Heart left ventricle (tissue), 16 donors: ENCODE measurements at places on chromosomes 2 and 18.

DNA sequence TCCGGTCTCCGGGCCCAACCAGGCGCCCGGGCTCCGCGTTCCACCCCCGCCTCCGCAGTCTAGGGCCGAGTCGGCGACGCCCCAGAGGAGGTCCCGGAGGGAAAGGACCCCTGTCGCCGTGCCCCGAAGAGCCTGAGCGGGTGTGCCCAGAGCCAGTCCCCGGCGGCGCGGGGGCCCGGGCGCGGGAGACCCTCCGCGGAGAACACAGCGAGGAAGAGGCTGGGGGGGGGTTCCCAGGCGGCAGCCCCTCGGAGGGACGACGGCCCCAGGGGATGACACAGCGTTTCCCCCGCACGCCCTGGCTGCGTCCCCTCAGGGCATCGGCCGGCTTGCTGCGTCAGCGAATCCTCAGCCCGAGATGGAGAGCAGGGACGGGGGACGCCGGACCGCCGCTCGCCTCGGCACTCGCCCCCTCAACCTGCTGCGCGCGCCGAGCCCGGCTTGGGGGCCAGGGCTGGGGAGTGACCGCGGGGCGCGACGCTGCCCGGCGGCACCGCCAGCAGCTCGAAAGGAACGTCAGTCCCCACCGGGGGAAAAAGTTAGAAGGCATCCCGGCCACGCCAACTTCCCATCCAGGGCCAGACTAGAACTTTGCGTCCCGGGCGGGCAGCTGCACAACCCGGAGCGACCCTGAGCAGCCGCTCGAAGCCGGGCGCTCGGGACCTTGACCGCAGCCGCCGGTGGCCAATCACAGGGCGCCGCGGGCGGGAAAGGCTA, 711 bp downstream of the SFXN5 start:
- H3K27ac ChIP-seq, result peak overlapping the region; percentile 93
- peaks cover 10% of the 10 kb centered on the region for H3K4me1 ChIP-seq
- no peaks in the 10 kb centered on the region for H3K36me3 ChIP-seq
- H3K4me3 ChIP-seq, result peak overlapping the region; percentile 79

GRCh38 chr18:78704971-78705461, 274.6 kb upstream of the SALL3 start:
- no peak overlapping the region for H3K27ac ChIP-seq
- H3K36me3 ChIP-seq, result no peaks in the 10 kb centered on the region
- H3K4me3 ChIP-seq, result no peak overlapping the region
- no peaks in the 10 kb centered on the region for H3K4me1 ChIP-seq
- peaks cover 12% of the 10 kb centered on the region for H3K27me3 ChIP-seq
- DNase-seq, result no peak

- H3K27ac ChIP-seq, result no peak overlapping the region
- no peaks in the 10 kb centered on the region for H3K36me3 ChIP-seq
- no peak for DNase-seq
These were observed 113.9 kb downstream of the COPS8 start for GRCh38 chr2:237199577-237199976.

DNA sequence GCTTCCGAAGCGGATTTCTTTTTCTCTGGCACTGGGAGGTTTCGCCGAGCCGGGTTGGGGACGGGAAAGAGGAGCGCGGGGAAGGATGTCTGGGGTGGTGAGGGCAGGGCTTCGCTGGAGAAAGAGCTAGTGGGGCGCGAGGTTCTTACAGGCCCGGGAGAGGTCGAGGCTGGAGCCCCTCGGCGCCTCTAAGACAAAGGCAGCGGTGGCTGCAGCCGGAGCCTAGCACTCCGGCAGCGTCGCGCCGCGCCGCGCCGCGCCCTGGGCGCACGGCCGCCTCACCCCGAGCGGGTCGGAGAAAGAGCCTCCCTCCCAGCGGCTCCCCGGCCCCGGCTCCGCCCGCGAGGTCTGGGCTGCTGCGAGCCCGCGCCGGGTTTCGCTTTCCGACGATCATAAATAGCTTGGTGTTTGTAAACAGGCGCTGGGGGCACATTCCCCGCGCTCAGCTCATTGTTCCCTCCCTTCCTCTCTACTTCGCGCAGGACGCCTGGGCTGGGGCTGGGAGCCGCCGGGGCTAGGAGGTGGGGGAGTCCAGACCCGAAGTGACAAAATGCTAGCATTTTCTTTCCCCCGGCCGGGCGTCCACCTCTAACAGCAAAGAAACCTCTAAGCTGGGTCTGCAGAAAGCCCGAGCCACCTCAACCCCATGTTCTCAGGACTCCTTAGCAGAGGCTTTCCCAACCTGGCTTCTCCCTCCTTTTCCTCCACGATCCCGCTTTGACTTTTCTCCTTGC, 813 bp upstream of the MEIS1 start:
- DNase-seq, result peak; percentile 72
- H3K4me3 ChIP-seq, result peak overlapping the region; percentile 53
- H3K27me3 ChIP-seq, result no peaks in the 10 kb centered on the region
- H3K36me3 ChIP-seq, result no peaks in the 10 kb centered on the region
- H3K27ac ChIP-seq, result peak overlapping the region; percentile 94

- no peaks in the 10 kb centered on the region for H3K36me3 ChIP-seq
- no peak overlapping the region for H3K4me3 ChIP-seq
- no peak for DNase-seq
- H3K4me1 ChIP-seq, result no peaks in the 10 kb centered on the region
- H3K27ac ChIP-seq, result no peak overlapping the region
These were observed 1464.7 kb upstream of the ZEB2 start for GRCh38 chr2:145984580-145984979.

DNA sequence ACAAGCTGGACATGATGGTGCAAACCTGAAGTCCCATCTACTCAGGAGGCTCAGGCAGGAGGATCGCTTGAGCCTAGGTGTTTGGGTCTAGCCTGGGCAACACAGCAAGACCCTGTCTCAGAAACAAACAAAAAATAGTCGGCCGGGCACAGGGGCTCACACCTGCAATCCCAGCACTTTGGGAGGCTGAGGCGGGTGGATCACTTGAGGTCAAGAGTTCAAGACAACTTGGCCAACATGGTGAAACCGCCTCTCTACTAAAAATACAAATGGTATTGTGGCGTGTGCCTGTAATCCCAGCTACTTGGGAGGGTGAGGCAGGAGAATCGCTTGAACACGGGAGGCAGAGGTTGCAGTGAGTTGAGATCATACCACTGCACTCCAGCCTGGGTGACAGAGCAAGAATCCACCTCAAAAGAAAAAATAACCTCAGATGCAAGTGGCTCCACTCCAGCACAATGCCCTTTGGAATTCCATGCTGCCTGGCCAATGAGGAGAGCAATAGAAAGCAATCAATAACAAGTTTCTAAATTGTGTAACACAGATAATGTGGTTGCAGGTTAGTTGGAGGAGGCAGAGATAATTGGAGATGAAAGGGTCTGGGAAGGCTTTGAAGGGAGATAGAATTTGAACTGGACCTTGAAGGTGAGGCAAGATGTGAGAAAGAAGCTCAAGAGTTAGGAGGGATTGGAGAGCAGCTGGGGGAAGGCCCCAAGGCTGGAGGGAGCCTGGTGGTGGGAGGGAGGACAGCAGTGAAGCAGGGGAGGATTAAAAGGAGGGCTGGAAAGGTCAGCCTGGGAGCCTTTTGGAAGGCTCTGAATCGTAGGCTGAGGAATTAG, 6.0 kb downstream of the TTC31 start:
- H3K4me1 ChIP-seq, result peaks cover 5% of the 10 kb centered on the region
- H3K4me3 ChIP-seq, result no peak overlapping the region
- H3K36me3 ChIP-seq, result peaks cover 95% of the 10 kb centered on the region

DNA sequence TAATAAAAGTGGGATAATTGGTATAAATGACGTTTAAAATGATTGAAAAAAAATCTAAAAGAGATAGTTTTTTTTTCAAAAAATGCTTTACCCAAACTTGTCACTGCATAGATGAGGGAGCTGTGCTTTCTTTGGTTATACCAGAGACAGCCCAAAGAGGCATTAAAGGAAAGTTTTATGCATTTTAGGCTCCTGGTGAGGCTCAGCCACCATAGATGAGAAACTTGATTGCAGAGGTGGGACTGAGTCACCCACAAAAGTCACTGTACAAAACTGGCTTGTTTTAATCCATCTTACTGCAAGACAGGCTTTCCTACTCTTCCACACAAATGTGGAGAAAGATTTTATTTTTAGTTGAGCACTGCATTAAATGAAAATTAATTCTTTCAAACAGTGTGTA, 2.4 kb downstream of the SMYD1 start:
- peak overlapping the region; percentile 43 for H3K4me3 ChIP-seq
- H3K27me3 ChIP-seq, result no peaks in the 10 kb centered on the region
- H3K4me1 ChIP-seq, result peaks cover 20% of the 10 kb centered on the region
- H3K36me3 ChIP-seq, result no peaks in the 10 kb centered on the region
- peak overlapping the region; percentile 81 for H3K27ac ChIP-seq
- no peak for DNase-seq

DNA sequence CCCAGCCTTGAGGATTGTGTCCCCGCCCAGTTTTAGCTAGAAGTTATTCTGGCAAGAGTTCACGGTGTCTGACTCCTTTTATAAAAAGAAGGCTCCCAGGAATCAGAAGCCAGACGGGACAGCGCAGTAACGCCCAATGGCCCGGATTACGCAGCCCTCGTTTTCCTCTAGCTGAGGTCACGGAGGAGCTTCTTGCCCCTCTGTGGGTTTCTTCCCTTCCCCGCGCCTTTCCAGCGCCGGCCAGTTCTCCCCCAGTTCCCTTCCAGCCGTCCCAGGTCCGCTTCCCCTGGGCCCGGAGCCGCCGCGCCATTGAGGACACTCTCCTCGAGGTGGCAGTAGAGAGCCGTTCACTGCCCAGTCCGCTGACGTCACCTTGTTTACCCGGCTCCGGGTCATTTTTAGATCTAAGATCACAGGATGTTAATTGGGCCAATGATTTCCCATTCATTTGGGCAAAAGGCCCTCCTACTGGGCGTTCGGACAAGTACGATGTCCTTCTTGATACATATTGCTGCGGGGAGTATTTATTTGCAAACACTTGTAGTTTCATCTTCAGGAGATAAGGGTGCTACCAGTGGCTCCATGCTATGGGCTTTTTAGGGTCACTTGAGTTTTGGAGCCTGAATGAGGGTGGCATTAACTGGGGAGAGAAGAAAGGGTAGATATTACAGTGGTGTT, 81.5 kb upstream of the PPM1B start:
- peak overlapping the region; percentile 45 for H3K4me3 ChIP-seq
- peak; percentile 87 for DNase-seq
- H3K4me1 ChIP-seq, result no peaks in the 10 kb centered on the region
- no peak overlapping the region for H3K27ac ChIP-seq
- H3K36me3 ChIP-seq, result no peaks in the 10 kb centered on the region

DNA sequence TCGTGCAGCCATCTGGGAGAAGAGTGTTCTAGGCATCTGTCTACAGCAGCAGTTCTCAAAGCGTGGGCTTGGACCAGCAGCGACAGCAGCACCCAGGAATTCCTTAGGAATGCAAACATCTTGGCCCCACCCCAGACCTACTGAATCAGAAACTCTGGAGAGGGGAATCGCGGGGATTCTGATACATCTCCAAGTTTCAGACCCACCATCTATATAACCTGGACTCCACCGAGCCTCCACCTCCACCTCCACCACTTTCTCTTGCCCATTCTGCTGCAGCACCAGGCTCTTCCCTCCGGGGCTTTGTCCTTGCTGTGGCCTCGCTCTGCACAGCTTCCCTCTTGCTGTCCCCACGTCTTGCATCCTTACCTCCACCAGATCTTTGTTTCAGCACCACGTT, 256.4 kb downstream of the BCL2 start:
- H3K4me1 ChIP-seq, result no peaks in the 10 kb centered on the region
- H3K27ac ChIP-seq, result no peak overlapping the region
- no peak overlapping the region for H3K4me3 ChIP-seq
- H3K27me3 ChIP-seq, result no peaks in the 10 kb centered on the region
- H3K36me3 ChIP-seq, result no peaks in the 10 kb centered on the region
- no peak for DNase-seq

DNA sequence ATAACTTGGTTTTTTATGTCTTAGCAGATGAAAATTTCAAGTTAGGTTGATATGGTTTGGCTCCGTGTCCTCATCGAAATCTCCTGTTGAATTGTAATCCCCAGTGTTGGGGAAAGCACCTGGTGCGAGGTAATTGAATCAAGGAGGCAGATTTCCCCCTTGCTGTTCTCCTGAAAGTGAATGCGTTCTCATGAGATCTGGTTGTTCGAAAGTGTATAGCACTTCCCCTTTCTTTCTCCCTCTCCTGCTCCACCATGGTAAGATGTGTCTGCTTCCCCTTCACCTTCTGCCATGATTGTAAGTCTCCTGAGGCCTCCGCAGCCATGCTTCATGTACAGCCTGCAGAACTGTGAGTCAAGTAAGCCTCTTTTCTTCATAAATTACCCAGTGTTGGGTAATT, 242.1 kb upstream of the TNP1 start:
- H3K4me1 ChIP-seq, result peaks cover 16% of the 10 kb centered on the region
- no peaks in the 10 kb centered on the region for H3K36me3 ChIP-seq
- no peak overlapping the region for H3K27ac ChIP-seq

GRCh38 chr18:59517446-59518165, 158.5 kb upstream of the LMAN1 start:
- H3K4me3 ChIP-seq, result no peak overlapping the region
- no peaks in the 10 kb centered on the region for H3K36me3 ChIP-seq
- peaks cover 10% of the 10 kb centered on the region for H3K4me1 ChIP-seq
- no peak overlapping the region for H3K27ac ChIP-seq

DNA sequence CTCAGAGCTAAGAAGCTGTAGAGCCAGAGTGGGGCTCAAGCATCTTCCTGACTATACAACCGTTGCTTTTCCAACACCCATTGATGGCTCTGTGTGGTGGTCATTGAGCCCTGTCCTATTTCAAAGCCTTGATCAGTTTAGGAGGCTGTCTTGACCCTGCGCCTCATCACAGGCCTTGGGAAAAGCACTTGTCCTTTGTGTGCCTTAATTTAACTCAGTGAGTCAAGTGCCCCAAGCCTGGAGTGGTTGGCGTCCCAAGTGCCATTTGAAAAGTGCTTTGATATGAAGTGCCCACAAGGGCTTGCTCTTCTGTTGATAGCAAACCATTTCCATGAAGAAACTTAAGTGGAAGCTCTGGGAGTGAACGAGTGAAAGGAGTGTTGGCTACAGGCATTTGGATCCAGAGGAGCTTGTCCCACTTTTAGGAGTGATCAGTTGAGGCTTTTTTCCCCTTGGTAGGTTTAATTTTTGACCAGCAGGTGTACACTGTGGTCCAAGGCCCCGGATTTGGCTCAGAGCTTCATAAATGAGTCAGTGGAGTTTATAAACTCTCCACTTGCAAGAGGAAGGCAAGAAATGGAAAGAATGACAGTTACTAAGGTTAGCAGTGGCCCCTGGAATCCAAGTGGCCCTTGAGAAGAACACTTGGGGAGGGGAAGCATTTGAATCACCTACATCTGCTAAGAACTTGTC, 50.3 kb downstream of the ACTR2 start:
- DNase-seq, result no peak
- H3K27ac ChIP-seq, result peak overlapping the region; percentile 59
- H3K4me3 ChIP-seq, result no peak overlapping the region
- peaks cover 10% of the 10 kb centered on the region for H3K36me3 ChIP-seq

GRCh38 chr18:47264308-47264700, 12.8 kb upstream of the SKOR2 start:
- DNase-seq, result no peak
- H3K27me3 ChIP-seq, result peaks cover 87% of the 10 kb centered on the region
- H3K36me3 ChIP-seq, result no peaks in the 10 kb centered on the region

DNA sequence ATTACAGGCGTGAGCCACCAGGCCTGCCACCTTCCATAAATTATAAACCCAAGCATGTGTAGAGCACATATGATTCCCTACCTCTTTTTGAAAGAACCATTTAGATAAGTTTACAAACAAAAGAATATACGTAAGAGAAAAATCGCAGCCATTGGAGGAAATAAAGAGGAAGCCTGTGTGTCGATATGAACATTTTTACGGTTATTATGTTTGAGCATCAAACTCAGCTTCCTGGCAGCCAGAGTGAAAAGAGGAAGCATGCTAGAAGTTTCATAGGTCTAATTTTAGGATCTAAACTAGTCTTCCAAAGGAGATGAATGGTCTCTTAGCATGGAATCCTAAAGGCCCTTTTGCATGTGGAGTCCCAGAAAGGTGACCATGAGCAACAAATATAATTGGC, 104.3 kb downstream of the PLB1 start:
- no peak for DNase-seq
- H3K36me3 ChIP-seq, result no peaks in the 10 kb centered on the region
- peak overlapping the region; percentile 42 for H3K27ac ChIP-seq
- peaks cover 21% of the 10 kb centered on the region for H3K4me1 ChIP-seq
